ENCODE measurements at places on chromosomes 1 and 21. TPM values are rescaled to one million over a fixed set of nuclear protein-coding genes. Genes with fewer than 3 reads are reported as not detected.

Gene CFAP45
- total RNA-seq = 2.2 TPM

Gene OR2T35
- not detected for total RNA-seq

Gene AMY1B
- not detected for total RNA-seq

Gene HP1BP3
- 283 TPM for total RNA-seq

Gene ACOT11
- total RNA-seq = 0.39 TPM

Gene GPR157
- total RNA-seq = 4.7 TPM

Gene PIGR
- not detected for total RNA-seq

Gene AGMAT
- 1.6 TPM for total RNA-seq

Gene NOS1AP
- not detected for total RNA-seq

Gene KCNQ4
- not detected for total RNA-seq

Gene TRPM2
- 6.7 TPM for total RNA-seq

Gene OR2L5
- total RNA-seq = not detected

Gene TAS1R1
- total RNA-seq = 0.20 TPM

Gene ELAPOR1
- 0.29 TPM for total RNA-seq

Gene OR2L2
- not detected for total RNA-seq

Gene LCE1E
- not detected for total RNA-seq

Gene SLAMF8
- total RNA-seq = 1.5 TPM

Gene S100A1
- total RNA-seq = 5.1 TPM

Gene KCNE2
- not detected for total RNA-seq

Gene SLC50A1
- total RNA-seq = 32.5 TPM

Gene UTS2
- total RNA-seq = 0.10 TPM

Gene CHI3L2
- 2.6 TPM for total RNA-seq

Gene C1orf116
- 0.10 TPM for total RNA-seq

Gene C1QC
- not detected for total RNA-seq

Gene SUCO
- 16.8 TPM for total RNA-seq

Gene GBP1
- 66.7 TPM for total RNA-seq

Gene S100A5
- 2.2 TPM for total RNA-seq

Gene NUP210L
- total RNA-seq = not detected

Gene IGSF9
- total RNA-seq = not detected

Gene ZSWIM5
- total RNA-seq = not detected

Data from RPMI7951 (cell line).